ENCODE measurements at places on chromosomes 2 and 18.

GRCh38 chr2:119864318-119864717, 104.6 kb downstream of the PTPN4 start:
- DNase-seq: no peak

DNA sequence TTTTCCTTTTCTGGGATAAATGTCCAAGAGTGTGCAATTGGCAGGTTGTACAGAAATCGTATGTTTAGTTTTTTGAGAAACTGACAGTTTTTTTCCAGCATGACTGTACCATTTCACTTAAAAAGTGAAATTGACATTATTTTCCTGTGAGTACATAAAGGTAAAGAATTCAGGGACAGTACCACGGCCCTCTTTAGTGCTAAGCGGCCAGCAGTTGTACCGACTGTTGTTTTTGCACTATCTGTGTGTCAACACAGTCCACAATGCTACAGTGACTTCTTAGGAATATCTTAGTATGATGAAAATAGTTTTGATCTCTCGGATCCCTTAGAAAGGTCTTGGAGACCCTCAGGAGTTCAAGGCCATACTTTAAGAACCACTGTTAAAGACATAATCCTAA, 2.6 kb downstream of the LIMS1 start:
- no peak for DNase-seq

DNA sequence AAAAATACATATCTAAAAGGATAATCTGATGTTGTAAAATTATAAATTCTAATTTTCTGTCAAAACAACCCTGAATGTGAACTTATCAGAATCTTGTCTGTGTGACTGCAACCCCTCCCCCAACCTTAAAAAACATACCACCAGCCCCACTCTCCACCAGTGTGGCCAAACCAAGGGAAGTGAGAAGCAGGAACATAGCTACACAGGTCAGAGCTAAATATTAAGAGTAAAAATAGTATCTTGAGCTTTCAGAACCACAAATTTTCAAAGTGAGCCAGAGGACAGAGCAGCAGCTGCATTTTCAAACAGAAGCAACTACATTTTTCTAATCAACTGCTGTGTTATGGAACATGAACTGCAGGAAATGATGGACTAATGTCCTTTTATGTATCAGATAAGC, 156.7 kb downstream of the SLC4A10 start:
- DNase-seq: no peak

DNA sequence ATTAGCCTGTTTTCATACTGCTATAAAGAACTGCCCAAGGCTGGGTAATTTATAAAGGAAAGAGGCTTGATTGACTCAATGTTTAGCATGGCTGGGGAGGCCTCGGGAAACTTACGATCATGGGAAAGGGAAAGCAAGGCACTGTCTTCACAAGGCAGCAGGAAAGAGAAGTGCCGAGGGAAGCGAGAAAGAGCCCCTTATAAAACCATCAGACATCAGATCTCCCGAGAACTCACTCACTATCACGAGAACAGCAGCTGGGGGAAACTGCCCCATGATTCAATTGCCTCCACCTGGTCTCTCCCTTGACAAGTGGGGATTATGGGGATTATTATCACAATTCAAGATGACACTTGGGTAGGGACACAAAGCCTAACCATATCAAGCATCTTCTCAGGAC, 23.3 kb downstream of the RHOB start:
- no peak for DNase-seq

- no peak for DNase-seq
These were observed 3.9 kb upstream of the PKDCC start for GRCh38 chr2:42043789-42044394.

DNA sequence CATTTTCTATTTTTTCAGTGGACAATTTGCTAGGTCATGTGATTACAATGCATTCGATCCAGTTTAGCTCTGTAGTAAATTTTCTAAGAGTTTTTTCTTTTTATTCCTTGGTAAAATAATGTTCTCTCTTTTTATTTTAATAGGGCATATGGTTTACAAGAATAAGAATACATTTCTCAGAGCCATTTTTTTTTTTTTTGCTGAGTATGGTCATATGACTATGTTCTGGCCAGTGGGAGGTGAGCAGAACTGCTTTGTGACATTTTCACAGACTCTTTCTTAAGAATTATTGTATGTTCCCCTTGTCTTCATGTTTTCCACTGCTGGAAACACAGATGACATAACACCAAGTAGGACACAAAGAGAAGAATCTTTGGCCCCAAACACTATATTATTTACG, 626.6 kb upstream of the FSHR start:
- DNase-seq: no peak

GRCh38 chr2:168185583-168186274, 61.7 kb downstream of the STK39 start:
- no peak for DNase-seq

DNA sequence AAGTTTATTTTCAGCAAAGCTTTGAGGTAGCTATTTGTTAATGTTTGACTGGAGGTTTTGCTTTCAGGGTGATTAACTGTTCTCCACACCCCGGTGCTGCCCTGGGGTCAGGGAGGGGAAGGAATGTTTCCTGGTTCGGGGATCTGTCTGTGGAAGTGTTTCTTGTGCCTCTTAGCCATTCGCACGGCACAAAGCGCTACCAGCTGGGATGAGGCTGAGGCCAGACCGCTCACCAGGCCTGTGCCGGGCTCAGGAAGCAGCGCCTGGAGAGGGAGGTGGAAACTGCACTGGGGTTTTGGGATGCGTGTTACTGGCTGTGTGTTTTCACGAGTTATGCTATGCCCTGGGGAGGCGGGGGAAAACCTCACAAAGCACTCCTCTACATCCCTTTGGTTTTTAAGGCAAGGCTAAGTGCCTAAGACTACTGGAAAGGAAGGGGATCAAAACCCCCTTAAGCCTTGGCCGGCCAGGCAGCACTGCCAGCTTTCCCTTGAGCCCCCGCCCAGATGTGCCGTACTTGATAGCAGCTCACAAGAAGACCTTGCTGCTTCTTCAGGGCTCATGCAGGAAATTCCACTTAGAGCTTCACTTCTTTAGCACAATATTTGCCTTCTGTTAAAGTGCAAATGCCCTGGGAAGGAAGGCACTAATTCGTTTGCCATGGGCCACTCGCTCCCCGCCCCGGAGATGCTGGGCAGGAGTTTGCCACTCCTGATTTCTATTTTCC, 65.7 kb upstream of the CNGA3 start:
- DNase-seq: no peak

- DNase-seq: no peak
These were observed 306.9 kb upstream of the NT5C1B start for GRCh38 chr2:18896125-18896764.

DNA sequence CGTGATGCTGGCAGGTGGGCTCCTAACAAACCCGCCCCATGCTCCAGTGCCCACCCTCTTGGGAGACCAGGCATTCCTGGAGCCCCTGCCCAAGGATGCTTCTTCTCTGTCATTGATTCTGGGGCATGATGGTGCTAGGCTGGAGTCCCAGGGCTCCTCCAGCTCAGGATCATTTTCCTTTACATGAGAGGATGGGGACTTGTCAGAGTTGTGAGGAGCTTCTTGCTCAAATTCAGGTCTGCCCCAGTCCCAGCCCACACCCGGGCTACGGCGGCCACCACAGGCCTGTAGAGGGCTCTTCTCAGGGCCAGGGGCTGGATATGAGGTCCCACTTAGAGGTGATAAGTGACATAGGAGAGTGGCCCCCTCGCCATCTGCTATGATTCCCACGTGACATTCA, 141.1 kb upstream of the COPS8 start:
- DNase-seq: no peak

- no peak for DNase-seq
These were observed 907.8 kb upstream of the CRIM1 start for GRCh38 chr2:35447821-35448220.

DNA sequence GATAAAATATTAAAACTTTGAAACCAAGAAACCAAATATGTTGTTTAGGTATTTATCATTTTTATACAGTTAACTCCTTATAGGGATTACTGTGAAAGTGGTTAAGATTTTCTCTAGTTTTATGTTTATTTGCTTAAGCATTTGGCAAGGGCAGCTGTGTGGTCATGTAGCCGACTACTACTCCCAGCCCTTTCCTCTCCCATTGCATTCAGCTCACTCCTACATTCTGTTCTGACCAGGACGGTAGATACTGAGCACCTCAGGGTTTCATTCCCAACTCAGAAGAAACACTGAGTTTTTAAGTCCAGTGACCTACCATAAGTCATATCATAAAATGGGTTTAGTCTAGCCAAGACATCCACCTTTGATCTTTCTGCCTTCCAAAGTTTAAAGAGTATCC, 19.8 kb downstream of the FZD5 start:
- DNase-seq: no peak

GRCh38 chr2:98923244-98923940, 12.6 kb downstream of the CRACDL start:
- no peak for DNase-seq

- no peak for DNase-seq
These were observed 100.7 kb downstream of the RAPGEF4 start for GRCh38 chr2:172836347-172836821.

- no peak for DNase-seq
These were observed 3.3 kb downstream of the CDH7 start for GRCh38 chr18:65754121-65754520.

DNA sequence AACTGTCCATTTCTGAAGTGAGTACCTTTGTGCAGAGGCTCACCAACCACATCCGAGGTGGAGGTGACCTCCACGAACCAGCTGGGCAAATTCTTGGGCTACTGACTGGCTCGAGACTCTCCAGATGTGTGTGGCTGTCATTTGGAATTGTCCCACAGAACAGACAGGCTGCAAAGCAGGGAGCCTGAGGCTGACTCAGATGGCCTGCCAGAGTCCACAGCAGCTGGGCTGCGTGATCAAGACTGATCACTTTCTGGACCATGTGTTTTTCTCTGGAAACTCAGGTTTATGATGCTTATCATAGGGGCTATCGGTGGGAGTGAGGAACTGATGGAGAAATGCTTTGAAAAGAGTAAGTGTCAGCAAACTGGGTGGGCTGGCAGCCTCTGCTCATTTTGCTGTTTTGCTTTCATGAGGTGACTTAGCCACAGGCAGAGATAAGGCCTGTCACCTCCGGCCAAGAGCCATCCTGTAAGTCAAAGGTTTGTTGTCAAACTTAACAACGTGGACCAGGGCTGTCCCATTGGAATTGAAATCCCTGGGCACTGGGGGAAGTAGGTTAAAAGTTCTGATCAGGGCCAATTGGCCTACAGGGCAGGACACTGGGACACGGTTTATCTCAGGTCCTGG, 120.4 kb downstream of the LIPG start:
- DNase-seq: no peak

GRCh38 chr2:83282043-83282795, 1176.9 kb downstream of the SUCLG1 start:
- no peak for DNase-seq
